ENCODE measurements at places on chromosomes 4 and X.

- no peak for DNase-seq
These were observed 182.9 kb downstream of the CFAP47 start for GRCh38 chrX:36102425-36102824.

GRCh38 chrX:107741404-107741790 lies 34.2 kb downstream of the TSC22D3 start:
- DNase-seq: no peak

DNA sequence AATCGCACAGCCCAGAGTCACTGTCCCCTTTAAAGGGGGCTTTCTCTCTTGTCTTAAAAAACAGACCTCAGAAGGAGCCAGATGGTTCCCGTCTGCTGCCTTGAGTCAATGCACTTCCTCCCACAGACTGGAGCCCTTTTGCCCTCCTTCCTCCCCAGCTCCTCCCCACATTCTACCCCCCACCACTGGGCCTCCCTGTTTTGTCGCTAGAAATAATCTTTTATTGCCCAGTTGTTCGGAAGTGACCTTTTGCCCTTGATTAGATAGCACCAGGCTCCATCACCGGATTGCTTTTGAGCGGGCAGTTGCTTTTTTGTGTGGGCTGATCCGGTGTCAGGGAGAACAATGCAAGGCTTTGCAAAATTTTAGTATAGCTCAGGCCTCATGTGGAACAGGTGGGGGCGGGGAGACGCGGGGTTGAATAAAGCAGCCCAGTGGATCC lies 47.7 kb downstream of the SPRY1 start:
- peak; percentile 8 for DNase-seq

DNA sequence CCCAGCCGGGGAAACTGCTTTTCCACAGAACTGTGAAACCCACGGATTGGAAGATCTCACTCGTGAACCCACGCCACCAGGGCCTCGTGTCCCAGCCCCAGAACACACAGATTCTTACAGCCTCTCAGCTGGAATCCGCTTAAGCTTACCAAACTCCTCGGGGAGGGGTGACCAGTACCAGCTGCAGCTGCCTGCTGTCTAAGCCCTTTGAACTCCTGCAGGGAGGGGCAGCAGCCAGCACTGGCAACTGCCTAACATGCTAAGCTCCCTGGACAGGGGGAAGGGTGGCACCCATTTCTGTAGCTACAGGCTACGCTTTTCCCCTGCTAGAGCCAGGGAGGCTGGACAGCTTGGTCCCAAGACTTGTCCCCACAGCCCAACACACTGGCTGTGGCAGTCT lies 38.4 kb downstream of the TBL1X start:
- no peak for DNase-seq

GRCh38 chr4:71050809-71051208 lies 57.4 kb downstream of the DCK start:
- no peak for DNase-seq

DNA sequence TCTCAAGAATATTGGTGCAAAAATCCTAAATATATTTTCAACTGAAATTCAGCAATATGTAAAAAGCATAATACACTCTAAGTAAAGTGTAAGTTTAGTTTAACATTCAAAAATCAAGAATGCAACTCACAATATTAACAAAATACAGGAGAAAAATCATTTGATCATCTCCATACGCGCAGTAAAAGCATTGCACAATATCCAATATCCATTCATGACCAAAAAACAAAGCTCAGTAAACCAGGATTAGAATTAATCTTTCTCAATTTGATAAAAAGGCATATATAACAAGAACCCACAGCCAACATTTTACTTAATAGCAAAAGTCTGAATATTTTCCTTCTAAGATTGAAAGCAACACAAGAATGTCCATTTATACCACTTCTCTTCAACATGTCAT lies 48.3 kb upstream of the C4orf54 start:
- DNase-seq: no peak

DNA sequence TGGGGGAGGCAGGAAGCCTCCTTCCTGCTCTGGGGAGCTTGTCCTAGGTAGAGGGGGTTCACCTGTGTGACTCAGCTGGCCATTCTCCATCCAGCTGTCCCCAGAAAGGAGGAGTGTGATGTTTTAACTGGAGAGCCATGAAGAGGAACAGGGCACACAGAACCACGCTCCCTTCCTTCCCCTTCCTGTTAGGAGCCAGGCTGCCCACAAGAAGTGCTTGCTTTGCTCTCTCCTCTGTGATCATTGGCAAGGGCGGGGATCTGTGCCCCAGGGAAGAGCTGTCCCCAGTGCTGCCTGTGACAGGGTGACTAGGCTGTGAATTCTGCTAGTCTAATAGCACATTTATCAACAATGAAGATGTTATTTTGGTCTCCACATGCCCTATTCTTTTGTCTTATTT lies 169.6 kb upstream of the GATB start:
- no peak for DNase-seq

DNA sequence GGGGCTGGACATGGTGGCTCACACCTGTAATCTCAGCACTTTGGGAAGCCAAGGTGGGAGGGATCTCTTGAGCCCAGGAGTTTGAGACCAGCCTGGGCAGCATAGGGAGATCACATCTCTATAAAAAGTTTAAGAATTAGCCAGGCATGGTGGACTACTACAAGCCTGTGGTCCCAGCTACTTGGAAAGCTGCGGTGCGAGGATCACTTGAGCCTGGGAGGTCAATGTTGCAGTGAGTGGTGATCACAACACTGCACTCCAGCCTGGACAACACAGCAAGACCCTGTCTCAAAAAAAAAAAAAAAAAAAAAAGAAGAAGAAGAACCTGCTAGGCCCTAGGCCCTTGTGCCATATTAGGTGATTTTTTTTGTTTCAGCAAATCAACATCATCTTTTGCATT lies 12.2 kb downstream of the SRD5A3 start:
- DNase-seq: no peak

DNA sequence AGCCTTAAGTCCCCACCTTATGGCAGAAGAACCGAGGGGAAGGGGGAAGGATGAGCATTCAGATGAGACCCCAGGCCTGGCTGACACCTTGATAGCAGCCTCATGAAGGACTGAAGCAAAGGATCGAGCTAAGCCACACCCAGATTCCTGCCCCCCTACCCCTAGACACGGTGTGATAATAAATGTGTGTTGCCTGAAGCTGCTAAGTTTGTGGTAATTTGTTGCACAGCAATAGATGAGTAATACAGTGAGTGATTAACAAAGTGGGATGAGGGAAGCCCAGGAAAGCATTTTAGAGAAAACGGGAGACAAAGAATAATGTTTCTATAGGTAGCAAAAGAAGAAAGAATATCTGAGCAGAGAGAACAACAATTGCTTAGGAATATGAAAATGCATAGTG lies 404.2 kb downstream of the MID1IP1 start:
- DNase-seq: no peak

DNA sequence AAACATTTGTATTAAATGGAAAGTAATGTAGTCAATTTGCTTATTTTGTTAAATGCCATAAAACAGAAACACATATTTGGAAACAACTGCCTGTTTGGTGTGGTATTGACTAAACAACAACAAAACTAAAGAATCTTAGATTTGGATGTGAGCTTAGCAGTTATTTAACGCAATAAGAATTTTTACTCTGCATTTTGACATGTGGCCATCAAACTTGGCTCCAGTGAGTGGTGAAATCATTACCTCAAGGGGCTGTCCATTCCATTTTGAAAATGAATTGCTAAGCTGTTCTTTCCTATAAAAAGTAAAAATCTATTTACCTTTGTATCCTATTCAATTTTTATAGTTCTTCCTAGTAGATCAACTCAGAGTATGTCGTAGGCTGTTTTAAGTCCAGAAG lies 84.2 kb downstream of the DKK2 start:
- DNase-seq: no peak

DNA sequence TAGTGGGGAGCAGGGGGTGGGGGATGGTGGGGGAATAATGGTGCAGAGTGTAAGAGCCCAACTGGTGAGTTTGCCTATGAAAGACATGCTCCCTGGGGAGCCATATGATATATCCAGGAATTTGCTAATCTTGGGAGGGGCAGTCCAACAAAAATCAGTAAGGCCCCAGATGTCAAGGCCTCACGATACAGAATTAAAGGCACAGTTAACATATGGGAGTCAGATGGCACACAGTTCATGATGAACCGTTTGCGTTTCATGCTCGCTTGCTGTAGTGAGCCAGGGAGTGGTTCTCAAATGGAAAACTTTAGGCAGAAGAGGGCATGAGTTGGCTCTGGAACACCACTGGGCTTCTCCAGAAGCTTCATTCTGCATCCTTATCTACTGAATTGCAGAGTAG lies 33.9 kb upstream of the VCX2 start:
- DNase-seq: no peak

DNA sequence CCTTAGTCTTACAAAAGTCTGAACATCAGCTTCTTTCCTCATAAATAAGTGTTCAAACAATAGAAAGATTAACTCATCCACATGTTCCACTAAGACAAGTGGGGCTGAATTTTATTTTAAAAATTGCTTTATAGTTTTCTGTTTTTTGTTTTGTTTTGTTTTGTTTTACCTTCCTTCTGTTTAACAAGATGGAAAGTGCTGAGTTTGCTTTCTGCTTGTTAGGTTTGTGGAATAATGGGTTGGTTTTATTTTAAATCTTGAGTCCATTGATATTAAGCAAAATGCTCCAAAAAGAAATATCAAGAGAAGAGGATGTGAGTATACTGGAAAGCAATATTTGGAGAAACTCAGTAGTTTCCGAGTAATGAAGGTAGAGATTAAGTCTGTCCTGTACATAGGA lies 458.7 kb downstream of the FAT4 start:
- no peak for DNase-seq

GRCh38 chr4:54933579-54933978 lies 191.8 kb downstream of the KDR start:
- no peak for DNase-seq

DNA sequence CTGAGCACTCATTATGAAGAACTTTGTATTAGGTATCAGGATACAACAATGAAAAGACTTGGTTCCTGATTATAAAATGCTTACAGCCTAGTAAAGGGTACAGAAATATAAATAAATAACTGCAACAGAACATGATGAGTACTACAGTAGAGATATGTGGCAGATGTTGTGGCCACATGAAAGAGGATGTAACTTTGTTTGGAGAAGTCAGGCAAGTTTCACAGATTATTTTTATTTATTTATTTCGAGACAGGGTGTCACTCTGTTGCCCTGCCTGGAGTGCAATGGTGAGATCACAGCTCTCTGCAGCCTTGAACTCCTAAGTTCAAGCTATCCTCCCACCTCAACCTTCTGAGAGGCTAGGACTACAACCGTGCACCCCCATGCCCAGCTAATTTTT lies 15.8 kb upstream of the UBE2K start:
- no peak for DNase-seq

- DNase-seq: no peak
These were observed 542.3 kb upstream of the ADGRL3 start for GRCh38 chr4:60657807-60658206.

- DNase-seq: no peak
These were observed 127.9 kb downstream of the TACR3 start for GRCh38 chr4:103591841-103592240.

DNA sequence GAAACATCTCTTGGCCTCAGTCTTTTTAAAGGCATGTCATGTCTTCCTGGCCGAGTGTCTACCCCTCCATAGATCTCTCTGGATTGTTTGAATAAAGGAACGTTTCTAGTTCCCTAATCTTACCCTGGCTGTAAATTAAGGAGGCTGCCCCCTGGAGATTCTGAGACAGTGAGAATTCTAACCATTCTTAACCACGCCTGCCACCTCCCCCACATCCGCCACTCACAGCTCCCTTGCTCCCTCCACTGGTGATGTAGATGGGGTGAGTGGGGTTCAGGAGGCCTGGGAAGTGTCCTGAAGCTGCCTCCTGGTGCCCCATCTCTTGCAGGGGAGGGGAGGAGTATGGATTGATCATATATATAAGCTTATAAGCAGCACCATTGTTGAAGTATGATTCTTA lies 48.0 kb upstream of the TRIM2 start:
- DNase-seq: no peak

DNA sequence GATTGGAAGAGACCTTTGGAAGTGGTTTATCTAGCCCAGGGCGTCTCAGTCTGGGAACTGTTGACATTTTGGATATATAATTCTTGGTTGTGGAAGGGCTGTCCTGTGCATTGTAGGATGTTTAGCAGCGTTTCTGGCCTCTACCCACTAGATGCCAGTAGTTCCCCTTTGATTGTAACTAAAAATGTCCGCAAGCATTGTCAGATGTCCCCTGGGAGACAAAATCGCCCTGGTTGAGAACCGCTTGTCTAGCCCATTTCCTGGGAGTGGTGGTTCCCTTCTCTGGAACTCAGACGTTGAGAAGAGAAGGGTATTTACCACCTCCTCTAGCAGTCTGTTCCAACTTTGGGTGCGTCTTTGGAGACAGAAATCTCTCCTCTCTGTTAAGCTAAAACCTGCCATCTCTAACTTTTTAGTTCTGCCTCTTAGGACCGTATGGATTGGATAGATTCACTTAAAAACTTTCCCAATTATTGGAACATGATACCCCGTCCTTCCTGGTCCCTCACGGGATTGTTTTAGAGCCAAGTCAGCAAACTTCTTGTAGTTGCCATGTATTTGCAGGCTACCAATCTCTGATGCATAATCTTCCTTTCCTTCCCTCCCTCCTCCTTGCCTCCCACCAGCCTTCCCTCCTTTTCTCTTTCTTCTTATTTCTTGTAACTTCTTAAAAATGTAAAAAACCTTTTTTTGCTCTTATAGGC lies 13.9 kb downstream of the TMEM165 start:
- no peak for DNase-seq

DNA sequence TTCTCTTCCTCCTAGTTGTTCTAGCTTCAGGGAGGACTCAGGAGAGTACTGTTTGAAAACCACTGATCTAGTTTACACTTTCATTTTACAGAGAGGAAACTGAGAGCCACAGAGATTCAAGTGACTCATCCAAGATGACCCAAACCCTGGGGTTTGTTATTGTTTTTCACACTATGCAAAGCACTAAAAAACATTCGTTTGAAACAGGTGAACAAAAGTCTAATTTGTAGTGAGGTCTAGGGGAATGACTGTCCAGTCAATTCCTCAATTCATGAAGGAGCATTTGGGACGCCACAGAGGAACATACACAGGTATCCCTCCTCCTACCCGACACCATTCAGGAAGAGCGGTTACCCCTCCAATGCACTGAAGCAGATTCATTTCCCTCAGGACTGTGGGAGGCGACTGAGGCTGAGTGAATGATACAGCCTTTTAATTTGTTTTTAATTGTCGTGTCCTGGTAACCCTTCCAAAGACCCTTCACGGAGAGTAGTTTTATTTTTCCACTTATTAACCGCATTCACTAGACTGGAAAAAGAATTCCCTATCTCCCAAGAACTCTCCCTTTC lies 30.3 kb downstream of the TLR10 start:
- no peak for DNase-seq

- DNase-seq: no peak
These were observed 197.7 kb downstream of the SPATA18 start for GRCh38 chr4:52248820-52249219.

- DNase-seq: no peak
These were observed 84.8 kb downstream of the CHIC1 start for GRCh38 chrX:73647632-73648322.

GRCh38 chr4:77100234-77100633 lies 24.4 kb upstream of the CCNI start:
- no peak for DNase-seq

- DNase-seq: no peak
These were observed 178.8 kb downstream of the CAMK2D start for GRCh38 chr4:113582737-113583136.

All from activated gamma-delta T cell treated with Interleukin-2 at 50 U/mL for 16 hours (primary cell).